ENCODE measurements at places on chromosomes 7 and 10. TPM values are rescaled to one million over a fixed set of nuclear protein-coding genes. Genes with fewer than 3 reads are reported as not detected.

RBP4 gene
- total RNA-seq: not detected

GRCh38 chr7:101952355-101953247 is 135.2 kb downstream of the CUX1 start:
- DNase-seq: no peak

DNA sequence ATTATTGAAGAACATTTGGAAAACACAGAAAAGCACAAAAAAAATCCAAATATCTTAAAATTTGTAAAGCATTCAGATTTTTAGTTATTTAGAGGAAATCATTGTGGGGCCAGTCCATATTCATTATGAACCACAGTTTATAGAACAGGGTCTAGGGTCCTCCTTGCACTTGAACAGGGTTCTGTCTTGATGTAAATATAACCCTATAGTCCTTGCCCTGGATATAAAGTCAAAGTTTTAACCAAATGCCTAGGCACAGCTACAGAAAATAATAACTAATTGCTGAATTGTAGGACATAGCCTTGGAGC is 25.6 kb downstream of the CASP7 start:
- no peak for DNase-seq

DNA sequence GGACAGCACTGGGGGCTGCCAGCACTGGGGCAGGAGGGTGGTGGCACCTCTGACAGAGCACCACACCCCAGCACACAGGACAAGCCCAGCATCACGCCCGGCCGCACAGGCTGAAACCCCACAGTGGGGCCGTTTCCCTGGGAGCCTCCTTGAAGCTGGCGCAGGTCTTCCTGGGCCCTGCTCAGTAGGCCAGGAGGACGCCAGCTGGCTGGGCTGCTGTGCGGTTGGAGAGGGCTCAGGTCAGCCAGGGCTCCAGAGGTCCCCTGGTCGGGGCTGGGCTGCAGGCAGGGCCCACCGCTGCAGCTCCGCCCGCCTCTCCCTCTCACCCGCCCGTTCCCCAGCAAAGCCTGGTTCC is 137.3 kb downstream of the TCERG1L start:
- DNase-seq: peak; percentile 61

GRCh38 chr7:18655912-18656311 is 160.4 kb downstream of the HDAC9 start:
- DNase-seq: no peak

DNA sequence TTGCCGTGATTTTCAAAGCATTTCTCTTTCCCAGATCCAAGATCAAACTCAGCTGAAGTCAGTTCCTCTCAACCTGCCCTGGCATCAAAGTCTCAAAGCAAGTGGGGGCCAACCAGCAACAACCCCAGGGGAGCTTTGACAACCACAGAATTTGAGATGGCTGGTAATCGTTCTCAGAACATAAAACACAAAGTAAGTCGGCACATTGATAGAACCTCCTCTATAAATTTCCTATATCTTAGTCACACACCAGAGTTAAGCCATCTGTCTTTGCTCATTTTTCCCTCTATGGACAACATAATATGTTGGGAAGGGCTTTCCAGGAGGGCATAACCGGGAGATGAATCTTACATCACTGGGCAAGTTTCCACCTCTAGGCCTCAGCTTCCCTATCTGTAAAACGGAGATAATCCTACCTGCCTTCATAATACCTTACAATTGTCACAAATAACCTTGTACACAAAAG is 1.2 kb upstream of the DNAJC9 start:
- DNase-seq: no peak

GRCh38 chr7:31796375-31796774 is 109.4 kb downstream of the PPP1R17 start:
- no peak for DNase-seq

DNA sequence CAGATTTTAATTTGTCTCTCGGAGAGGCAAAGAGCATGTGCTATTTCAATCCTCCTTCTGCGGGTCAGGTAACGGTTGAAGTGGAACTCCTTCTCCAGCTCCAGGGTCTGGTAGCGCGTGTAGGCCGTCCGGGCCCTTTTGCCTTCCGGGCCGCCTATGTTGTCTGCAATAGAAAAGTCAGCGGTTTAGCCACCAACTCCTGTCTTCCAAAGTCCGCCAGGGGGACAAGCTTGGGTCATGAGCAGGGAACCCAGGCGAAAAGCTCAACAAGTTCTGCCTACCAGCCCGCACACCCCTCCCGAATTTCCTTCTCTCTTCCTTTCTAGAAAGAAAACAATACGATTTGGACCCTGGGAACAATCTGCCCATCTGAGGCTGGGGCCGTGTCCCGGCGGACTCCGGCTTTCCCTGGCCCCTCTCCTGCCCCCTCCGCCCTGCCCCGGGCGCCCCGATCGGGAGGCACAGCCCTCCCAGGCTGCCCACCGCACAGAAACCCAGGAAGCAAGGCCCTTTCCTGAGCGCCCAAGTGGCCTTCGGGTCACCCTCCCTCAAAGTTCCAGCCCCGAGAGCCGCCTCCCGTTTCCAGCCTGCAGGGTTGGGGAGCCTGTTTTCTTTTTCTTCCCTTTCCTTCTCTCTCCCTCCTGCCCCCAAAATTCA is 1.4 kb downstream of the HOXA5 start:
- peak; percentile 68 for DNase-seq

- no peak for DNase-seq
These were observed 53.7 kb upstream of the MACC1 start for GRCh38 chr7:20270867-20271266.

GRCh38 chr7:1095621-1096155 is 7.8 kb downstream of the GPER1 start:
- DNase-seq: peak; percentile 33

DNA sequence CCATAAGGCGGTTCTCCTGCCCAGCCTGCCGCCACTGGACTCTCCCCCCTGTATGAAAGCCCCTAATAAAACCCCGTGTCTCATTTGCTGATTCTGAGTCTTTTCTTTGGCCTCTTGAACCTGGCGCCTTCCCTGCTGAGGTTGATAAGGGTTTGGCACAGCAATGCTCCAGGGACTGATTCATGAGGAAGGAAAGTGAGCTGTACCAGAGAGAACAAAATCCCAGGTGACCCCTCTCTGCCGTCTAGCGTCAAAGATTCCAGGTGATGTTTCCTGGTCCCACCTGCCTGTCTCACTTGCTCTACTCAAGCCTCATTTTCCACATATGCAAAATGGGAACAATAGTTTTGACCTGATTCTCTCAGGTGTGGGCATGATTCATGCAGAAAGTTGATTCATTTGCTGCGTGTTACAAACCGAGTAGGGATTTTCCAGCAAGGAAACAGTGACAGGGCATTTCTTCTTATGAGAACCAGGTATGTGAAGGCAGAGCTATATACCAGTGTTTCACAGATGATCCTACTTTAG is 730.6 kb upstream of the IGFBP3 start:
- no peak for DNase-seq

UTF1 gene
- total RNA-seq: not detected

OGDHL gene
- total RNA-seq: 0.74 TPM

SMARCD3 gene
- total RNA-seq: 12.0 TPM

GRCh38 chr10:33193057-33193700 is 141.3 kb downstream of the NRP1 start:
- peak; percentile 81 for DNase-seq

GRCh38 chr7:27367933-27368549 is 125.4 kb downstream of the EVX1 start:
- no peak for DNase-seq

CNTNAP2 gene
- 1.2 TPM for total RNA-seq

DPYSL4 gene
- total RNA-seq: 0.97 TPM

TRIM50 gene
- 1.8 TPM for total RNA-seq

C7orf33 gene
- not detected for total RNA-seq

GNAI1 gene
- total RNA-seq: 12.8 TPM

PKD2L1 gene
- total RNA-seq: 3.9 TPM

- no peak for DNase-seq
These were observed 559 bp upstream of the STEAP2 start for GRCh38 chr7:90210981-90211380.

- DNase-seq: no peak
These were observed 30.0 kb upstream of the MSRB2 start for GRCh38 chr10:23065181-23065948.

DNA sequence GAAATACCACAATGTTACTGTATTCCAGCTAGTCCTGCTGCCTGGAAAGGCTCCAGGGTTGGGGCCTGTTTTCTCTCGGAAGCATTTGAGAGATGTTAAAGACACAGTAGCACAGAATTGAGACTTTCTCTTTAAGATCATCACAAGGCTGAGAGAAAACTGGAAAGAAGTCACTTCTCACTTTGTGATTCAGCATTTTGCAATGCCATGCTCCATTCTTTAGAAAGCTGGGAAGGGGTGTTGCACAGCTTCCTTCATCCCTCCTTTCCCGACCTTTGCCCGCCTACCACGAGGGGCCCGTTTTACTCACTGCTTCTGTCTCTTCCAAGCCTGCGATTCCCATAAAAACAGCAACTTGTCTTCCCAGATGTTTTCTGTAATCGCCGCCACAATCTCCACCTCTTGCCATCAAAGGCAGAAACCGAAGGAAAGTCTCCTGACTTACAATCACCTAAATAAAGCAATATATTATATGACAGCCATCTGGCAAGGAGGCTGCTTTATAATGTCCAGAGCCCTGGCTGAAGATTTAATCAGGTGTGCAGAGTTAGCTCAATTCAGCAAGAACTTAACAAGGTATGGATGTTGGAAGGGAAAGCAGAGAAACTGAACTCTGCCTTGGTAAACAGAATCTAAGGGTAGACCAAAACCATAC is 18.9 kb downstream of the NOD1 start:
- DNase-seq: no peak

DNA sequence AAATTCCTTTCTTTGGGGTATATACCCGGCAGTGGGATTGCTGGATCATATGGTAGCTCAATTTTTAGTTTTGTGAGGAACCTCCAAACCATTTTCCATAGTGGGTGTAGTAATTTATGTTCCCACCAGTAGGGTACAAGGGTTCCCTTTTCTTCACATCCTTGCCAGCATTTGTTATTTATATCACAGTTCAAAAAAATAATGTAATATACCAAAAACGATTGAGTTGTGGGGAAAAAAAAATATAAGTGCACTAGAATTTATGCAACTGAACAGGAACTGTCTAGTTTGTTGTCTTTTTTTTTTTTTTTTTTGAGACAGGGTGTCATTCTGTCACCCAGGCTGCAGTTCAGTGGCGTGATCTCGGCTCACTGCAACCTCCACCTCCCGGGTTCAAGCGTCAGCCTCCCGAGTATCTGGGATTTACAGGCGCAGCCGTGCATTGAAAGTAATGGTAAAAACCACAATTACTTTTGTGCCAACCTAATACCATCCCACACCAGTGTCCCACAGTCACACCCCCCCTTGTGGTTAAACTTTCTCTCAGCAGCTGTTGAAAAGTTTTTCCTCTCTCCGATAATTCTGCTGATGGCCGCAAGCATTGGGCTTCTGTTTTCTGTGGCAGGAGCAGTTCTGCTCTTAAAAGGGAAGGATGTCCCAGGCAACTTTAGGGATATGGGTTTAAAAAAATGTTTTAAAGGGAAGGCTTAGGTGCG is 6.8 kb upstream of the LAT2 start:
- DNase-seq: peak; percentile 44

DNA sequence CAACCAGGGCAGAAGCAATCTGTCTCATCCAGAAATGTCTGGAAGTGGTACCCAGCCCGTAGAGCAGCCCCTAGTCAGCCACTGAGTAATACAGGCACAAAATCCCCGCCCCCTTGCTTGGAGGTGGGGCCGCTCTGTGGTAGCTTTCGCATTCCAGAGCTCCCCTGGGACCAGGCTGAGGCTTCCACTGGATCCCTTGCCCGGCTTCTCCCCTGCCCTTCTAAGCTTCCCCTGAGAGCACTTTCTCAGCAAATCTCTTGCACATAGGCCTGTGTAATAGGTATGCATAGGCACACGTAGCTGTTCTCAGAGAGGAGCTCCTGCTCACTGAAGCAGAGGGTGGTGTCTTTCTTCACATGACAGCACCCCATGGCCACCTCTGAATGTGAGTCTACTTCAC is 144.2 kb downstream of the BMS1 start:
- peak; percentile 36 for DNase-seq

KCNIP2 gene
- total RNA-seq: 8.6 TPM

GNGT1 gene
- not detected for total RNA-seq

GRCh38 chr10:6071181-6072175 is 9.3 kb upstream of the IL2RA start:
- no peak for DNase-seq

SEMA3E gene
- not detected for total RNA-seq

DNA sequence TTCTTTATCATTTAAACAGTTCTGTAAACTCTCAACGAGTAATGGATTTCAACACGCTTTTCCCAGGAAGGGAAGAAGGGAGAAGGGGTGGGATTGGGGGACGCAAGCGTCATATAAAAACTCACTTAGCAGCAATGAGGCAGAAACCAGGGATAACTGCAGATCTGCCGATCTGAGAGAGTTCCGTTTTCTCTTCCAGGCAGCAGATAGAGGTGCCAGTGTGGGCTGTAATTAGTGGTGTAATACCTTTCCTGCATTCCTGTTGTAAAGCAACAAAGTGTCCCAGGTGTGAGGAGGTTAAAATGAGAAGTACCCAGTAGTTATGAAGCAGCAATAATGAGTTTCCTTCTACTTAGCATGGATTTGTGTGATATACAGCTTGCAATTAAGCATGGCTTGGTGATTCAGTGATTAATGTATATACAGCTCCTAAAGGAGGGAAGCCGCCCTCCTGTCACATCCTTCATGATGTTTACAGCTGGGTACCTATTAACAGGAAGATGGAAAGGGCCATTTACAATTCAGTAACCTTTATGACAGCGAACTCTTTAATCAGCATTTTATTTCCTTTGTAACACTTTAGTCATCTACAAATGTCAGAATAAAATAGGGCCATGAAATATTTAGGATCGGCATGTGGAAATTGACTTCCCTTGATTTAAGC is 271.9 kb downstream of the LRMDA start:
- DNase-seq: no peak

DNA sequence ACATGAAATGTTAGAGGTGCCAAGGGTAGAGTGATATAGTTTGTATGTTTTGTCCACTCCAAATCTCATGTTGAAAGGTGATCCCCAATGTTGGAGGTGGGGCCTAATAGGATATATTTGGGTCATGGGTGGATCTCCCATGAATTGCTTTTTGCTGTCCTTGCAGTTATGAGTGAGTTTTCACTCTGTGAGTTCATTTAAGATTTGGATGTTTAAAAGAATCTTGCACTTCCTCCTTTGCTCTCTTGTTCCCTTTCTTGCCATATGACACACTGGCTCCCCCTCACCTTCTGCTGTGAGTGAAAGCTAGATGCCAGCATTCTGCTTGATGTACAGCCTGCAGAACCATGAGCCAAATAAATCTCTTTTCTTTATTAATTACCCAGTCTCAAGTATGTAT is 269.2 kb downstream of the ZWINT start:
- DNase-seq: no peak

Measured in spleen (tissue), 13 donors.